GM18507 (cell line): ENCODE measurements at places on chromosomes 1 and 21.
A peak's percentile ranks its signal among the peaks of the same experiment; 100 is the strongest.

GRCh38 chr1:235127732-235128455 lies 743 bp downstream of the TOMM20 start:
- DNase-seq: no peak

DNA sequence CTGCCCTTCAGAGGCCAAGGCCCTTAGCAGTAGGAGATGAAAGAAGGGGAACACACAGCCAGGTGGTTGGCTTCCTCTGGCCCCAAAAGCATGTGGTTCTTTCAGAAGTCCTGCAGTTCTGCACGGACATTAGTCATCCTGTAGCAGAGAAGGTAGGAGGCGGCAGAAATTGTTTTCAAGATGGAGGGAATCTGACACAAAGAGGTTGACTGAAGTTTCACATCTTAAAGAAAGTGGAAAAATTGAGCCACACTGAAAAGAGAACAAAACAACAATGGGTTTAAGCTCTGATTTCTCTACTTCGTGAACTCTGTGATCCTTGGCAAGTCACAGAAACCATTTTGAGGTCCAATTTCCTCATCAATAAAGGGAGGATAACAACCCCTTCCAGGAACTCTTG lies 125.3 kb upstream of the DNAH14 start:
- no peak for DNase-seq

GRCh38 chr1:36232212-36233095 lies 8.2 kb downstream of the THRAP3 start:
- DNase-seq: no peak

DNA sequence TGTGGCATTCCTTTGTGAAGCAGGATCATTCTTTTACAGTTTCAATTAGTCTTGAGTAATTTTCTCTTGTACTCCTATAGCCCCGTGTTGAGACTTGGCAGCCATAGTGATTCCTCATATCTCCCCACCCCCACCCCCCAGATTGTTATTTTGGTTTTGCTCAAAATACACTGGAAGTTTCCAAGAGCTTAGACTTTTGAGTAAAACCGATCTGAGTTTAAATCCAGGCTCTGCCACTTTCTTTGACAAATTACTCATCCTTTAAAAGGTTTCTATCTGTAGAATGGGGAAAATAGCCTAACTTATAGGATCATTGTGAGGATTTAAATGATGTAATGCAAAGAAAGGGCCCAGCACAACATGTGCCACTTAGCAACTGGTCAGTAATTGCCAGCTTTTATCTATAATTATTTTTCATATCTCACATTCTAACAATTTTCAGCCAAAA lies 53.1 kb upstream of the RC3H1 start:
- DNase-seq: no peak

DNA sequence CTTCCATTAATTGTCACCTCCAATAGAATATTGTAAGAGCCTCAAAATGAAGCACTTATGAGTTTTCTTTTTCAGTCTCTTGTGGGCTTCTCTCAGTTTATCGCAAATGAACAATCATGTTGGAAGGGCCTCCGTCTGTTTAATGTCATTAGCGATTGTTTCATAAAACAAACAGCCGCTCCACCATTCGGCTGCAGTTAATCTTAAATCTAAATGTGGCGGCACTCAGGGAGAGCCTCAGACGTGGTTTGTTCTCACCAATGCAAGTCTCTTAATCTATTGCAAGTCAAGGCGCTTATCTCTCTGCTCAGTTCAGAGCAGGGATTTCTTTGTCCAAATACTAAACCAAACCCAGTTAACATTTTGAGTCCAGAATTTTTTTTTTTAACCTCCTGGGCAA lies 34.9 kb upstream of the ESRRG start:
- no peak for DNase-seq

DNA sequence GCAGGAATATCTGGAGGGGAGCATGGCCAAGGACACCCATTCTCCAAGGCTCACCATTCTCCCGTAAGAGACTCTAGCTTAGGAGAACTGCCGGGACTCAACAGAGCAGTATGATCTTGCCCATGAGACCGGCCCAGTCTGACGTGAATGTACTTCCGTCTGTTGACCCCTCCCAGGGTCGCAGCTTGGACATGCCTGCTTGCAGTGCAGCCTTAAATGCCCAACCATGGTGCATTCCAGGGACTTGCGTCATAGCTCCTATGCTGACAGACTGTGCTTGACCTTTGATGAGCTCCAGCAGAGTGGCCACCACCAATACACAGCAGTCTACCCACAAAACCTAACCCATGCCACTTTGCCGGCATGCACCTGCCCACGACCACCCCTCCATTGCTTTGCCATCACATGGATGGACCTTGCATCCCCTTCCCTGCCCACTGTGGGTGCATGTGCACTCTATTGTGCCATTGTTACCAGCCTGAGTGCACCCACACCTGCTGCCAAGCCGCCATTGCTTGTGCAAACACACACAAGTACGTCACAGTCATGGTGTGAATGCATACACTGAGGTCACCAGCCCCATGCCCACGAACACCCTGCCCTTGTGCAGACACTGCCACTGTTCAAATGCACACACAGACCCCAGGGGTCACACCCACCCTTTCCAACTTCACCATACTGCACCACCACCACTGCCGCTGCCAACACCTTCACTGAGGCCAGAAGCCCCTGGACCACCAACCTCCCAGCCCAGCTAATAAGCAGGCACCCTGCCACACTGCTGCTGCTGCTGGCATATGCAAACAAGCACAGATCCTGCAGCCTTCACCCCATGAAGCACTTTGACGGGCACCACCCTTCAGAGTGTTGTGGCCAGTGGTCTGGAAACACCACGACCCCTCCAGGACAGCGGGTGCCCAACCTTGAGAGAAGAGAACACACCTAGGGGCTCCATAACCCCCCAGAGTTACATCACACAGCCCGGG lies 1141.3 kb downstream of the BRINP3 start:
- DNase-seq: no peak

DNA sequence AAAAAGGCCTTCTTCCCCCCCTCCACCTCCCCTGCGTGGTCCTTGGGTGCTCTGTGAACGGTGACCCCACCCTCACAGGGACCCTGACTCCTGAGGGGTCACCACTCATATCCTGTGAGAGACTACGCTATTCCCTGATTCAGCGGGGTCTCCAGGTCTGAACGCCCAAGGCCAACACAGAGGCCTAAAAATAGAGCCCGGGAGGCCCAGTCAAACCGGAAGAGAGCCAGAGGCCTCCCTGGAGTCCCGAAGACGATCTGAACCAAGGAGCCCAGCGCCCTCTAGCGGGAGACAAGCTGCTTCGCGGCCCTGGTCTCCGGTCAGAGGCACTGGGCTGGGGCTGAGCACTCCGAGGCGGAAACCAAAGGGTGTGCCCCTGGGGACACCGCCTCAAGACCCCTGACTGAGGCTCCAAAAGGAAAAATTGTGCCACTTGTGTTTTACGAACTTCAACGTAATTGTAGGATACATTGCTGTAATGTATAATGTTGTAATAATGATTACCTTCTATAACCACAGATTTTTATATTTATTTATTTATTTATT lies 42.4 kb upstream of the PSEN2 start:
- DNase-seq: peak; percentile 90

DNA sequence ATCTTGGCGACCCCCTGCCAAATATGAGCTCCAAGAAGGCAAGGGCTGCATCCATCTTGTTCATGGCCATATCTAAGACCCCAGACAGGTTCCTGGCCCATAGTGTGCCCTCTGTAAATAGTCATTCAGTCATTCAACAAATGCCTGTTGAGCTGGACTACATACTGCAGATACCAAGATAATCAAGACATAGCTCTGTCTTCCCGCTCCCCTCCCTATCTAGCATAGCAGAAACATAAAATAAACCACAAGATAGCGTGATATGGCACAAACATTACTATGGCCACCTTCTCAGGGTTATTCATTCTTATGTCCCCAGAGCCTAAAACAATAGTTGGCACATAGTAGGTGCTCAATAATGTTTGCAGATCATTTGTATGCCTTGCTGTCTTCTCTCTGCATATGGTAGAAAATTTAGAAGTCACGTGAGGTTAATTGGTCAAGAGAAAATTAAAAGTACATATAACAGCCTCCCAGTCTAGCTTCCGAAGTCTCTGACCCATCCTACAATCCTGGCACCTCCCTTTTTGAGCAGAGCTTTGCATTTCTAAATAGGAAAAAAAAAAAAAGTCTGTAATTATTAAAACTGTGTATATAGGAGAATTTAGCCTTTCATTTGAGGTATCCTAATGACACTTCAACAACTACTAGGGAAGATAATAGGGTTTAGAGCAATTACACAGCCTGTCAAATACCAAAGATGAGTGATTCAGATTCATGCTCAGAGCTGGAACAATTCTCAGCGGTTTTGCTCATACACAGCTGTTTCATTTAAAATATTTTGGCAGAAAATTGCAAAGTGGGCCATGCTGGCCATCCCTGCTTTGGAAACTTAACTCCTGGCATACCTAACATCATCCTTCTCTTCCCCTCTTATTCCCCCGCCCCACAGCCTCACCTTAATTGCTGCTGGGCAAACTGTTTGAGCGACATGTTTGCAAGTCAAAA lies 219.0 kb downstream of the KAZN start:
- DNase-seq: no peak
